Kidney epithelial cell (primary cell): ENCODE measurements at places on chromosomes 2 and 18. TPM values are rescaled to one million over a fixed set of nuclear protein-coding genes. Genes with fewer than 3 reads are reported as not detected.

Gene BOK
- 86.8 and 93.7 TPM in 2 replicates for total RNA-seq

DNA sequence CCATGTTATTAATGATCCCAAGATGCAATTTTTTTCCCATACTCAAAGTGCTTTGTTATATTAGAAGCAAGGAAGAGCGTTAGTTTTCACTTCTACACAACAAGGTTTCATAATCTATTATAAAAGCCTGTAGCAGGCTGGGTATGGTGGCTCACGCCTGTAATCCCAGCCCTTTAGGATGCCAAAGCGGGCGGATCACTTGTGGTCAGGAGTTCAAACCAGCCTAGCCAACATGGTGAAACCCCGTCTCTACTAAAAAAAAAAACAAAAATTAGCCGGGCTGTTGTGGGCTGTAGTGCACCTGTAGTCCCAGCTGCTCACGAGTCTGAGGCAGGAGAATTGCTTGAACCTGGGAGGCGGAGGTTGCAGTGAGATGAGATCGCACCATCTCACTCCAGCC lies 19.0 kb upstream of the SERPINB2 start:
- DNase-seq: no peak

DNA sequence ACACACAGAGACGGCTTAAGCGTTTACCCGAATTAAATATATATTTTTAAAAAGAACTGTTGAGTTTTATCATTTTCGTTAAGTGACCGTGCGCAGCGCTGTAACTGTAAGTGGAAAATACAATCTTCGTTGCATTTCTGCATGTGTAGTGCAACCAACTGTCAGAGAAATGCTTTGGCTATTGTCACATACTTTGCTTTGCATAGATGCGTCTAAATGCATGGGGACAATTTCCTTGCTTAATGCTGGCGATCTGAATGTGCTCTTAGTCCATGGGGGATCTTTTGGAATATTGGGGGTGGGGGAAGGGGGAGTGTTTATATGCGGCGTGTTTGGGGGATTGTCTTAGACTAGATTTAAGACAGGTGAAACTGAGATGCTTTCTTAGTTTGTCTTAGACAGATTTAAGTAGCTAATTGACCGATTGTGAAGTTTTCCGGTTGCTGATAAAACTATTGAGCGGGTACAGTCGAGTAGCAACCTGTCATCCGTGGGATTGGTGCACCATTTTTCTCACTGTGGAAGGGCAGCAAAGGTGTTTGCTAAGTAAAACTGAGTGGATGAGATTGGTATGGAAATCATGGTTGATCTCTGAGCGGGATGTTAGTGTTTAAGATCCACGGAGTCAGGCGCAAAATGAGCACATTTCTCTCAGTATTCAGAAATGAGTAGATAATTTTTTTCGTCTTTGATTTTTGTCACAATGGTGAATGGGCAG lies 476 bp downstream of the VSNL1 start:
- DNase-seq: no peak

DNA sequence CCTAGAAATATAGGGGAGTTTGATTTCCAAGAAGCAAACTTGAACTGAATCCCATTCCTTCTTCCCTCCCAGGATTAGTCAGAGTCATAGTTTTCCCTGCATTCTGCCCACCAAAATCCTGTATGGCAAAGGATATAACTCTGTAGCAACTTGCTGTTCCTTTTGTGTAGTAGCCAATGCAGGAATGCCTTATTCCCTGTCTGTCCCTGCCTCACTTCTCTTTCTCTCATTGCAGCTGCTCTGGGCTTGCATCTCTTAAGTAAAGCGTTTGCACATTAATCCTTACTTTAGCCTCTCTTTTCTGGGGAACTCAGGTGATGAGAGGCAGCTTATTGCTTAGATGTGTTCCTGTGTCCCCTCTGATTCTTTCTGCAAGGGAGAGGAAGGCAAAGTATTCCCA lies 333.1 kb upstream of the VWC2L start:
- no peak for DNase-seq

- peak; percentile 71 for DNase-seq
Observed at GRCh38 chr18:28161608-28162599, 15.0 kb downstream of the CDH2 start.

Gene STK11IP
- 22.2 and 33.8 TPM in 2 replicates for total RNA-seq

DNA sequence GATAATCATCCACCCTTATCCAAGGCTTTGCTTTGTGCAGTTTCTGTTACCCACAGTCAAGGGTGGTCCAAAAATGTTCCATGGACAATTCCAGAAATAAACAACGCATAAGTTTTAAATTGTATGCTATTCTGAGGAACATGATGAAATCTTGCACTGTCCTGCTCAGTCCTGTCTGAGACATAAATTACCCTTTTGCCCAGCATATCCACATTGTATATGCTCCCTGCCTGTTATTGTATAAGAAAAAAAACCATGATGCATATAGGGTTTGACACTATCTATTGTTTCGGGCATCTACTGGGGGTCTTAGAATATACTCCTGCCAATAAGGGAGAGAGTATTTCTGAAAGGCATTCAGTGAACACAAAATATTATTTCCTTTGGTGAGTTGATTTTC lies 24.0 kb downstream of the LRRTM1 start:
- DNase-seq: no peak

DNA sequence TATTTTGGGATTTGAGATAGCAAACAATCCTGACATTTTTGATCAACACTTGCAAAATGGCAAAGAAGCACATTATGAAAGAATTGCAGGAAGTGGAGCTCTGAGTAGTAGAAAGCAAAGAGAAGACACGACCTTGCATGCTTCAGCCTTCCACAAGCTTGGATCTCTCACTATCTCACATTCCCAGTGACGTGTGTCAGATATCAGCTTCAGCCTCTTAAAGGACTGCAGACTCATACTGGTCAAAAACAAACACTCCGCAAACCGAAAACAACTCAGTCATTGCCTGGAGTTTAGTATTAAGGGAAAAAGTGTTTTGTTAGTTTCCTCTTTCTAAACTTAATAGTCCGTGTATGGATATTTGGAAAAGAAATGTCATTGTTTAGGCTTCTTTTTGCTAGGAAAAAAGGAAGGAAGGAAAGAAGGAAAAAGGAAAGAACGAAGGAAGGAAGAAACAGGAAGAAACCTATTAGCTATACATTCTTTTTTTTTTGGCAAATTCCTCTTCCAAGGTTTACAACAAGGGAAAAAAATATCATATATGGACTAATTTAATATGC lies 32.6 kb upstream of the SLC40A1 start:
- DNase-seq: peak; percentile 29

DNA sequence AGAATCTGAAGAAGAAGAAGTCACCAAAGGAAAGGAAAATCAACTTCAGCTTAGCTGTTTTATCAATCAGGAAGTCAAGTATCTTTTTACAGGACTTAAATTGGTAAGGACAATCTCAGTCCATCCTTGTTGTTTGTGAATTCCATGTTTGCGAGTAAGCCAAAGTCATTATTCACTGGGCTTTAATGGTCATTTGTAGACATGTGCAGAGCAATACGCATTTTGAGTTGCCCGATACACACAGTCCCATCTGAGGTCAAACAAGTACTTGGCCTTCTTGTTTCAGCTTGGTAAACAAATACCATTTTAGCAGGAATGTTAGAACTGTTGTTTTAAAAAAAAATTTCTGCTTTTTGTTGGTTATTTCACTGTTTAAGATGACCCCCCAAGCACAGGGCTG lies 40.9 kb downstream of the USP14 start:
- DNase-seq: no peak

GRCh38 chr18:21054252-21054821 lies 57.3 kb downstream of the ROCK1 start:
- no peak for DNase-seq

Gene FSHR
- not detected in 2 replicates for total RNA-seq

Gene OXER1
- total RNA-seq: 0.75 and 0.82 TPM in 2 replicates

GRCh38 chr2:60350791-60351190 lies 202.7 kb downstream of the BCL11A start:
- no peak for DNase-seq

Gene SIX3
- total RNA-seq: not detected in 2 replicates

Gene DSG1
- 0.17 TPM in 1 of 2 replicates, not detected in the other for total RNA-seq

DNA sequence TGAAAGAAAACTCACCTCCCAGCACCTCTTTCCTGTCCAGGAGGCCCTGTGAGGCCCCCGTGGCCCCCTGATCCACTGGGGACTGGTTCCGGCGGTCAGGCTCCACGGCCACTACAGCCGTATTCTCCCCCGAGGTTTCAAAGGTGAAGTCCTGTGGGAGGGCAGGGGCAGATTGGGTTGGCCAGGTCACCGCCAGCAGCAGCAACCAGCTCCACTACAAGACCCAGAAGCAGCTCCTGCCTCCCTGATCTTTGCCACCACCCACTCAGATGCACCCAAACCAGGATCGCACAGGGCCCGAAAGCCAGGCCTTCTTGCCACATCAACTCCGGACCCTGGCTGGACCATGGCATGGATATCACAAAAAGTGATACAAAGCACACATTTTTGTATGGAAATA lies 21.9 kb downstream of the SDC1 start:
- DNase-seq: no peak

Gene MC4R
- 0.55 TPM in 1 of 2 replicates, not detected in the other for total RNA-seq

DNA sequence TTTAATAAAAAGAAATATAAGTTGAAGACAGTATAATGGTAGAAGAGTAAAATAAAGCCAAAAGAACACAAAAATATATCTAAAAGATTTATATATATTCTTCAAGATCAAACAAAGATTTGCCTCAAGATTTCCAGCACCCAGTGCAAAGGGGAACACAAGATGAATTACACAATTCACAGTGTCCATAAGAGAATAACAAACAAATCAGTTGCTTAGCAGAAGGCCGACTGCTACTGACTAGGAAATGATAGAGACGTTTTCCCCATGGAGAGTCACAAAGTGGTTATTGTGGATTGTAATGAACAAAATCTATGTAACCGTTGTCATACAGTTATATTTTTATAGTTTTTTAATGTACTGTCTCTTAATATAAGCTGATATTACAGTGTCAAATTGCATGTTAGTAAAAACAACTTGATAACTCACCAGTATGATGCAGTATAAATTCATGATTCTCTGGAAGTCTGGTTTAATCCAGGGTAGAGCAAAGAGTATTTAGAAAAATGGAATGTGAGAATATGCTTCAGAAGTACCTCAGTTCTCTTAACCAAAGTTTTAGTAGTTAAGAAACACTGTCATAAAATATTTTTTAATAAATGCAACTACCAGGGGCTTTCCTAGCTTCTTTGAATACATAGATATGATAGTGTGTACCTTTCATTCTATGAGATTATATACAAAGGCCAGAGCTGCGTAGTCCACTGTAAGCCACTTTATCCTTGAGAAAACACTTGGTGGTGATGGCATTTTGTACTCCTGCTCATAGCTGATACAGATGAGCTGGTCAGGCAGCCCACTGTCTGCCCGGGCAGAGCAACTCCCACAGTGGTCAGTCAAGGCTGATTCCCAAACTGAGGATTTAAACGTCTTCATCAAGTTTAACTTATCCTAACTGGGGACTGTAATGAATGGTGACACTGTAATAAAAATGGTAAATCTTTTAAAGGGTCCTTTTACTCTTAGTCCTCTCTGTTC lies 180.5 kb upstream of the DTNA start:
- DNase-seq: no peak

DNA sequence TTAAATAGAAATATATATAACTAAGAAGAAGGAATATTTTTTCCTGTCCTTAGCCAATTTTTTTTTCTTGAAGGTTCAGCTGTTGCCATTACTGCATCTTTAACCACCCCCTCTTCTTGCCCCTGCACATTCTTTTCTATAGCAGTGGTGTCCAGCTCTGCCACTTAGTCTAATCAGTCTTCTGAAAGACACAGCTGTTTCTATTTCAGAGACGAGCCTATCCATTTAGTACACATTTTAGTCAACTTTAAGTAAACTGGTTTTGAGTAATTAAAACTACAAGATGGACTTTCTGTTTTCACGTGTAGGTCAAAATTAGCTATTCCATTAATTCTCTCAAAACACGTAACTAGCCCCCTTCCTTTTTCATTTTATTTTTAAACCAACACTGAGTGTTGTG lies 21.0 kb downstream of the SPOPL start:
- no peak for DNase-seq

Gene C2orf81
- total RNA-seq: 3.0 and 4.3 TPM in 2 replicates

- no peak for DNase-seq
Observed at GRCh38 chr18:67540559-67540958, 24.0 kb upstream of the DSEL start.

Gene OTOF
- total RNA-seq: not detected in 2 replicates

GRCh38 chr2:163553601-163554000 lies 182.2 kb downstream of the FIGN start:
- no peak for DNase-seq
